ENCODE measurements at places on chromosomes 2 and 18. TPM values are rescaled to one million over a fixed set of nuclear protein-coding genes. Genes with fewer than 3 reads are reported as not detected.

The BMP10 gene
- total RNA-seq: not detected

DNA sequence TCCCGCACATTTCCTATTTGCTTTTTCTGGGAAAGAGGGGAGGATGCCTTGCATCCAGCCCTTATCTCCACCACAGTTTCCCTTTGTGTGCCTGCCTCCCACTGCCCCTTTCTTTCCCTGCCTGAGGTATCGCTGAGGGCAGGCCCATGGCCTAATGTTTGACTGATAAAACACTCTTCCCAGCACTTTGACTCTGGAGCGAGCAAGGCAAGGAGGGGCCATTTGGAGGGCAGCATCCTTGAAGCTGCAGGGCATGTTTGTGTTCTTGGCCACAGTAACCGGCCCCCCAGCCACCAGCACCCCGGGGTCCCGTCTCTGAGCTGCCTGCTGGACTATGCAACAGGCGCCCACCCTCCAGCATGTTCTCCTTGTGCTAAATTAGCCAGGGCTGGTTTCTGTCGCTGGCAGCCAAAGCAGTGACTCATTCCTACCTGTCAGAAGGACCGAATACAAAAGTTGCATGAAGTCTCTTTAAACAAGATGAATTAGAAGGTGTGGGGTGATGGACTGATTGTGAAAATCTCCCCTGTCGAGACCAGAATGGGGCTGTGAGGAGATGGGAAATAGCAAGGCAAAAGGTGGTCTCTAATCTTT lies 50.7 kb downstream of the BCL2L11 start:
- no peak for DNase-seq

GRCh38 chr2:217662984-217663602 lies 339.7 kb downstream of the TNS1 start:
- DNase-seq: no peak

The DES gene
- not detected for total RNA-seq

The PDE1A gene
- not detected for total RNA-seq

DNA sequence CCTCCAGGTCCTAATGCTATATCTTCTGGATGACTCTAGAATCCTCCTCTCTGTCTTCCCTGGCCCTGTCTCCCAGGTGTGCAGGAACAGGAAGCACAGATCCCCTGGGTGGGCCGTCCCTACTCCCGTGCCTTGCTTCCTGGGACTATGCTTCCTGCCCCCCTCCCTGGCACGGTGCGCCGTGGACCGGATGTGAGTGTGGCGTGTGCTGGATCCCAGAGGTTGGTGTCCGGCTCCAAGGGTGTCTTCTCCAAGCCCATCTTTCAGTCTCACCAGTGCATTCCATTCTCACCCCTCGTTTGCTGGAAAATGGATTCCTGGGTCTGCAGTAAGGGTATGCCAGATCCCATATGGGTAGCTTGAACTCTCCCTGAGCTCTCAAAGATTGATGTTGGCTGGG lies 144.4 kb upstream of the TWIST2 start:
- no peak for DNase-seq

The CRYGC gene
- not detected for total RNA-seq

The FEZ2 gene
- 7.2 TPM for total RNA-seq

Measured in CD8-positive, alpha-beta T cell (primary cell).